ENCODE measurements at places on chromosomes 1 and 21.
A peak's percentile ranks its signal among the peaks of the same experiment; 100 is the strongest.

- no peak for DNase-seq
Observed at GRCh38 chr21:28885853-28886177, 106.9 kb downstream of the LTN1 start.

GRCh38 chr1:205481629-205482151 lies 22.8 kb upstream of the CDK18 start:
- DNase-seq: no peak

GRCh38 chr1:150622303-150622975 lies 7.0 kb downstream of the ENSA start:
- no peak for DNase-seq

GRCh38 chr21:37063433-37063832 lies 9.4 kb downstream of the PIGP start:
- no peak for DNase-seq

DNA sequence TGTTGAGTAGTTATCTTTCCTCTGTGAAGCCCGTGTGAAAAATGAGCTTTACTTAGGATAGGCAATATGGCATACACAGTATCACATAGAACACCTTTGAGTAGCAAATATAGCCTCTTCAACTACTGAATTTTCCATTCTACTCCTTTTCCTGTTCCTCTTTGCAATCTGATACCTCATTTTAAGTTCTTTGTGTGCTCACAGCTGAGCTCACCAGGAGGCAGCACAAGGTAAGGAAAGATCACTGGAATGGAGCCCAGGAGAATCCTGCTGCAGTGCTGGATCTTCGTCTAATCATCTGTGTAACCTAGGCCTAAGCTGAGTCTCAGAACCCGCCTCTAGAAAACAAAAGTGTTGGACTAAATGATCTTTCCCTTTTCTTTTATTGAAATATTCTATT lies 171.0 kb downstream of the LRRC40 start:
- peak; percentile 78 for DNase-seq

GRCh38 chr1:29518183-29518835 lies 282.0 kb downstream of the PTPRU start:
- no peak for DNase-seq

DNA sequence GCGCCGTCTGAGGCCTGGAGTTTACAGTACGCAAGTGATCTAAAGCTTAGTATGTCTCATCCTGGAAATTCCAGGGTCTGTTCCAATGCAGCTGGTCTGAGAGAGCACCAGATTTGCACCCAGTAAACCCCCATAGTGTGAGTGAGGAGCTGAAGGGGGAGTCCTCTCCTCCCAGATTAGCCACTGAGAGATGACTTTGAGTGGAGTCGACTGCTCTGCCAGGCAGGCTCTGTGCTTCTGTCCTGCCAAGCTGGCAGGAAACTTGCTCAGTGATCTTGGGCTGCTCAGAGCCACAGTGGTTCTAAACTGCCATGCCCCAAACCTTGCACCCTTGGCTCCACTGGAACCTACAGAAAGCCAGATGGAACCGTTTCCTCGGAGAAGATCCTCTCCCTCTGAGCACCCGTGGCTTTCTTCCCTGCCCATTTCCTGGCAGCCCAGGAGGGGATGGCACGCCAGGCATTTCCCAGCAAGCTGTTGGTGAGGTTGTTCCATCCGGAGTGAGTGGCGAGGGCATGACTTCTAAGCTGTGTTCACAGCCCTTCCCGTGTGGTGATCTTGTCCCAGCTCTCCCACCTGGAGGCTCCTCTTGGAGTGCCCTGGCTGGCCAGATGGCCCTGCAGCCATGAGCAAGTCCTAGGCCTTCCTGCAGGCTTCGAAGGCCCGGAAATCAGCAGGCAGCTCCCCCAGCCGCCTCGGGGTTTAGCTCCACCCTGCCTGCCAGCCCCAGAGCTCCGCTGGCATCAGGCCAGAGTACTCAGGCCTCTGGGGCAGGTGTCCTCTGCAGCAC lies 125.9 kb upstream of the VAMP3 start:
- DNase-seq: no peak

Data from NT2/D1 (cell line).